ENCODE measurements at places on chromosomes 7 and 10. TPM values are rescaled to one million over a fixed set of nuclear protein-coding genes. Genes with fewer than 3 reads are reported as not detected.
A peak's percentile ranks its signal among the peaks of the same experiment; 100 is the strongest.

- no peak overlapping the region for H3K27ac ChIP-seq
- no peaks in the 10 kb centered on the region for H3K4me1 ChIP-seq
- peaks cover 2% of the 10 kb centered on the region for H3K27me3 ChIP-seq
- H3K36me3 ChIP-seq, result no peaks in the 10 kb centered on the region
Observed at GRCh38 chr10:94059178-94059883, 65.6 kb downstream of the PLCE1 start.

DNA sequence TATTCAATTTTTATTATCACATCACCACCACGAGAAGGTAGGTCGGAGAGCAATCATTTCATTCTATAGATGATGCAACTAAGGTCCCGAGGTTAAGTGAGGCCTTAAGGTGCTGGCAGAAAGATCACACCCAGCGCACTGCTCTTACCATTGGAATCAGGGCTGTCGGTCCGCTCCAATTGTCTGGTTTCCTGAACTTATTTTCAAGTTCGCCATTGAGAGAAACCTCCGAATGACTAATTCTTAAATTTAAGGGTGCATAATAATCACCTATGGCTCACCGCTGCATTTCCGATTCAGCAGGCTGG is 625 bp upstream of the GSTO2 start:
- peaks cover 49% of the 10 kb centered on the region for H3K4me1 ChIP-seq
- peak overlapping the region; percentile 96 for H3K27ac ChIP-seq
- H3K27me3 ChIP-seq, result peaks cover 4% of the 10 kb centered on the region

The IGFBP1 gene
- total RNA-seq, result not detected

The CALHM1 gene
- total RNA-seq, result not detected

GRCh38 chr10:12984165-12984747 is 17.3 kb downstream of the CCDC3 start:
- no peak overlapping the region for H3K4me3 ChIP-seq
- no peaks in the 10 kb centered on the region for H3K4me1 ChIP-seq
- no peaks in the 10 kb centered on the region for H3K36me3 ChIP-seq
- H3K27ac ChIP-seq, result no peak overlapping the region

The DIP2C gene
- total RNA-seq, result 1.6 TPM

The THSD7A gene
- total RNA-seq, result not detected

The CFAP46 gene
- not detected for total RNA-seq

GRCh38 chr7:73463966-73464365 is 30.4 kb downstream of the FZD9 start:
- H3K4me1 ChIP-seq, result no peaks in the 10 kb centered on the region
- no peak for DNase-seq
- H3K36me3 ChIP-seq, result peaks cover 48% of the 10 kb centered on the region

The FGL2 gene
- total RNA-seq, result 4.0 TPM

The LIPM gene
- total RNA-seq, result not detected

The TMEM130 gene
- 0.42 TPM for total RNA-seq

The AKR1C2 gene
- not detected for total RNA-seq

The ZNF736 gene
- total RNA-seq, result 21.3 TPM

DNA sequence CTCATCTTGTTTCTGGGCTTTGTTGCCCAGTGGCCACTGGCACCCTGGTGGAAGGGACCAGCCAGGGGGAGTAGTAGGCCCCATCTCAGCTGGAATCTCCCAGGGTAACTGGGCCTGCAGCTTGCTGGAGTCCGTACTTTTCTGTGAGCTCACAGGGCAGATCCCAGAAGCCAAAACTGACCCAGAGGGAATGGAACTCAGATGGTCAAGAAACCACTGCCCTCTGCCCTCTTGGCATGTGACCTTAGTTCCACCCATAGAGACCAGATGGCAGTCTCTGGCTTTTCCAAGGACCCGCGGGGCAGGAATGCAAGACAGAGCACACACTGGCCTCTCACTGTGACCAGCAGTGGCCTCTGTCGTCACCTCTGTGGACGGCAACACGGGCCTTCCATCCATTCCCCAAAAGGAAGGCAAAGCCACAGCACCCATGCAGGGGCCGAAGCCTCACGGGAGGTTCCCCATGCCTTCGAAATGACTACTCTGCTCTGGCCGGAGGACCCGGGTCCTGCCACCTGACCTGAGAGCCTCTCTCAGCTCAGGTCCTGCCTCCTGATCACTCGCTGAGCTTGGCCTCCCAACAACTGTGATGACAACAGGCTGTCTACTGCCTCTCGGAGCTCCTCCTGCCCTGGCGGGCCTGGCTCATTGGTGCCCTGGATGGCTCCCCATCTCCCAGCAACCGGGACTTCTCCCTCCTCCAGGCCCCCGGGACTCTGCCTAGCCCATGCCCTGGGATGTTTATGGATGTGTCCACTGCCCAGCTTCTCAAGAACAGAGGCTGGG is 29.9 kb downstream of the MYL10 start:
- no peak overlapping the region for H3K4me3 ChIP-seq
- no peaks in the 10 kb centered on the region for H3K27me3 ChIP-seq
- no peak for DNase-seq
- H3K4me1 ChIP-seq, result no peaks in the 10 kb centered on the region

- DNase-seq, result no peak
- no peak overlapping the region for H3K4me3 ChIP-seq
- H3K36me3 ChIP-seq, result peaks cover 2% of the 10 kb centered on the region
- no peak overlapping the region for H3K27ac ChIP-seq
- H3K27me3 ChIP-seq, result no peaks in the 10 kb centered on the region
Observed at GRCh38 chr10:119412244-119413092, 130.1 kb downstream of the RGS10 start.

The PTPRZ1 gene
- not detected for total RNA-seq

GRCh38 chr10:52146766-52147165 is 167.3 kb upstream of the DKK1 start:
- H3K27me3 ChIP-seq, result no peaks in the 10 kb centered on the region
- H3K4me1 ChIP-seq, result no peaks in the 10 kb centered on the region
- no peaks in the 10 kb centered on the region for H3K36me3 ChIP-seq
- H3K27ac ChIP-seq, result no peak overlapping the region
- H3K4me3 ChIP-seq, result no peak overlapping the region
- no peak for DNase-seq

DNA sequence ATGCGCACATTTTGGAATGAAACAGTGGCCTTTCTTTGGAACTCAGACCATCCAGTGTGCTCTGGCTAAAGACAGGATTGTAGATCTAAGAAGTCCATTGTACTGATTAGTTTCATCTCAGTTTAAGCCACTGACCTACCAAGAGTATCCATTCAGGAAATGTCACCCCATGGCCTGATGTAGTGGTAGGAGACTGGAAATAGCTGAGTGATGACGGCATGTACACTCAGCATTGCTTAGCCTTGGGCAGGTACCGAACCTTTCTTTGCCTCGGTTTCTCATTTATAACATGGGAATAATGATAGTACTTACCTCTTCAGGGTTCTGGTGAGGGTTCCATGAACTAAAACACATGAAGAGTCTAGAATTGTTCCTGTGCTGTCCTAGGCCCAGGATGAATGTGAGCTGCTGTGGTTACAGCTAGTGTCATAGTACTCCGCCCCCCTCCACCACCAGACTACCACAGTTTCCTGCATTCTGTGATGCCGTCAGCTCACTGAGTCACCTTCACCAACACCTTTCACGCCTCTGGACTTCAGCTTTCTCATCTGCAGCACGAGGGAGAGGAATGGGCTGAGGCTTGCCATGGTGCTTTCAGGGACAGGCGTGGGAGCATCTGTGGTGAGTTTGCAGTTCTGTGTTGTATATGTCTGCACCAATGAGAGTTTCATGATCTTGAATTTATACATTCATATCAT is 484.0 kb upstream of the GALNT17 start:
- H3K27ac ChIP-seq, result peak overlapping the region; percentile 31
- H3K4me3 ChIP-seq, result peak overlapping the region; percentile 0
- peaks cover 15% of the 10 kb centered on the region for H3K4me1 ChIP-seq
- H3K27me3 ChIP-seq, result peaks cover 14% of the 10 kb centered on the region

DNA sequence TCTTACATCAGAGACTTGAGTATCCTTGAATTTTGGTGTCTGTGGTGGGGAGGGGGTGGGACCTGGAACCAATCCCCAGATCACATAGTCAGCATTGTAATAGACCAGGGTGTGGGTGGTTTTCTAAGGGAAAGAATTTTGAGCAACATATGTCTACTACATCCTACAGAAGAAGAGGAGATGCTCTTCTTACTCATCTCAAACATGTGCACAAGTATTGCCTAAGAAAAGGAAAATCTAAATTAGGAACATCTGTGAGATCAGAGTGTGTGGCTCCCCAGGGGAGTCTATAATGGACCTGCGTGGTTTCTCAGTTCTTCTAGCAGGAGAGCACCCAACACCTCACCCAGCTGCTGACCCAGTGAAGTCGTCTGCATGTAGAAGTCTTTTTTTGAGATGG is 148.8 kb downstream of the CCDC3 start:
- no peaks in the 10 kb centered on the region for H3K4me1 ChIP-seq
- H3K27me3 ChIP-seq, result peaks cover 3% of the 10 kb centered on the region
- no peak overlapping the region for H3K4me3 ChIP-seq
- no peak overlapping the region for H3K27ac ChIP-seq
- H3K36me3 ChIP-seq, result no peaks in the 10 kb centered on the region
- no peak for DNase-seq

DNA sequence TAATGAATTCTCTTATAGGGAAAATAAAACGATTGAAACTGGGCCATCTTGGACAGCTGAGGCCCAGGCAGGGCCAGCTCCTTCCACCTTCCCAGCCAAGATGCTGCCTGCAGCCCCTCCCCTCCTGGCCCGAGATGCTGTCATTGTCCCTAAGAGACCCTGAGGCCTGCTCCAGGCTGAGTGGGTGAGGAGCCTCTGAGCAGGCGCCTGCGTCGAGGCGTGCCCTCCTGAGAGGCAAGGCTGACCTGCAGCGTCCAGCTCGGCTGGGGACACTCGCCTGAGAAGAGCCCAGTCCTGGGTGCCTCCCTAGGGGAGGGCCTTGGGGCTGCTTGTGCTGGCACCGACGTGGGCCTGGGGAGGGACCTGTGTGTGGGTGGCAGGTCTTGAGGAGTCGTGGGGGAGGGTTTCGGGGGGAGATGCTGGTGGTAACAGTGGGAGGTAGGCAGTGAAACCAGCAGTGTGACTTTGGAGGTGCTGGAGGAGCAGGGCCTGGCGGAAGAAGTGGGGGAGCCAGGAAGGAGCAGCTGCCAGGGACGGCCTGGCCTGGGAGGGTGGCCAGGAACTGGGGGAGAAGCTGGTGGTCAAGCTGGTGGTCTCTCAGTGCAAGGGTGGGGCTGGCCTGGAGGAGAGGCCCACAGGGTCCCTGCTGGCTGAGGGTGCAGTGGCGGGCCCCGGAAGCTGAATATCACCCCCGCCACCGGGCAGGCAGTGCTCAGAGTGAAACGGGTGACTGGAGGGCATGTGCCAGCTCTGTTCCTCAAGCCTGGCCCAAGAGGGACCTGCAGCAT is 7.9 kb downstream of the GPR146 start:
- peaks cover 25% of the 10 kb centered on the region for H3K4me1 ChIP-seq
- H3K36me3 ChIP-seq, result no peaks in the 10 kb centered on the region
- no peak for DNase-seq
- no peak overlapping the region for H3K27ac ChIP-seq
- no peaks in the 10 kb centered on the region for H3K27me3 ChIP-seq
- H3K4me3 ChIP-seq, result no peak overlapping the region

DNA sequence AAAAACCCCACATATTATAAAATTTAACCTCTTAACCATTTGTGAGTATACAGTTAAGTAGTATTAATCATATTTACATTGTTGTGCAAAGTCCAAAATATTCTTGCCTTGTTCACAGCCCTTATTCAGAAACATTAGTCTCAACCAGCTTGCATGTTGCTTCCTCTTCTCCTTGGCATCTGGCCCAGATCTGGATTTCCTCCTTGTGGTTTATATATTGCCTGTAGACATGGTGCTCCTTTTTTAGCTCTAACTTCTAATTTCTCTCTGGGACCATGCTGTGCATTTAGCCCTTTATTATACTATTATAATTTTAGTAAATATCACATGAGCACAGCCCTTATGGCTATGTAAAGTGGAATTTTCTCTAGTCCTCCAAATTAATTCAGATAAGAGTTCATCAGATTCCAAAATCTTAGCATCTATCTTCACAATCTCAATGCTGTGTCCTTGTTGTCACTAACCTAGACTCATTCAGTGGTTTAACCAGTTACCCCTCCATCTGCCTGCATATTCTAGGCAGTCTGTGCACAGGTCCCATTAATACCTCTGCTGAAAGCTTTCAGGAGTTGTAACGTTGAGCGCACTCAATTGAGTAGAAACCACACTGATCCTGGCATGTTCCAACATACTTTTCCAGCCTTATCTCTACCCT is 7.9 kb downstream of the CPED1 start:
- no peak overlapping the region for H3K27ac ChIP-seq
- DNase-seq, result no peak
- H3K36me3 ChIP-seq, result no peaks in the 10 kb centered on the region
- peaks cover 4% of the 10 kb centered on the region for H3K4me1 ChIP-seq
- H3K4me3 ChIP-seq, result no peak overlapping the region

DNA sequence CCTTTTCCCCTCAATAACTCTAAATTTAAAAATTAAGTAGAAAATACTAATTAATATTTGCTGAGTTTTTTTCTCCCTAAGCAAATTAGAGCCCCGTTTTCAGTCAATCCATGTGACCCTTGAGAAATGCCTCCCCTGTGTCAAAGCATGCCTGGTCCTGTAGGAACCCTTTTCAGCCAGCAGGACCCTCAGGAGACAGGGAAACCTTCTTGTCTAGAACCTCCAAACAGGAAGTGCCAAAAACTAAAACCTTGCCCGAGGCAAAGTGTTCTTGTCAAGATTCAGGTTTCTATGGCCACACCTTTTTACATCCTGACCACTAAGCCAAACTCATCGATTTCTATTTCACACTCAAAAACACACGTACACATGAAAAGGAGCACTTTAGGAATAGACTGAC is 60.1 kb upstream of the NFE2L3 start:
- peak overlapping the region; percentile 65 for H3K27ac ChIP-seq
- no peaks in the 10 kb centered on the region for H3K36me3 ChIP-seq
- no peaks in the 10 kb centered on the region for H3K27me3 ChIP-seq
- no peak for DNase-seq

DNA sequence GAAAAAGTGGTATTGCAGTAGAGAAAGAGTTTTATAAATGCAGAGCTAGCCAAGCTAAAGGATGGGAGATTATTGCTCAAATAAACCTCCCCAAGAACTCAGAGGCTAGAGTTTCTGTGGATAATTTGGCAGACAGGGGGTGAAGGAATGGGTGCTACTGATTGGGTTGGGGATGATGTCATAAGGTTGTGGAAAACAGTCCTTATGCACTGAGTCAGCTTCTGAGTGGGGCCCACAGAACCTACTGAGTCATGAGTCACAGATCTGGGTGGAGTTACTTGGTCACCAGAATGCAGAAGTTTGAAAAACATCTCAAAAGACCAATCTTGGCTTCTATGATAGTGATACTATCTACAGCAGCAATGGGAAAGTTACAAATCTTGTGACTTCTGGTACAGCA is 1146.7 kb downstream of the TYW1 start:
- no peak overlapping the region for H3K4me3 ChIP-seq
- no peak overlapping the region for H3K27ac ChIP-seq
- no peaks in the 10 kb centered on the region for H3K27me3 ChIP-seq
- H3K36me3 ChIP-seq, result no peaks in the 10 kb centered on the region
- H3K4me1 ChIP-seq, result no peaks in the 10 kb centered on the region

GRCh38 chr7:24908166-24908565 is 71.8 kb downstream of the OSBPL3 start:
- no peak overlapping the region for H3K27ac ChIP-seq
- H3K36me3 ChIP-seq, result peaks cover 23% of the 10 kb centered on the region
- no peak overlapping the region for H3K4me3 ChIP-seq
- H3K27me3 ChIP-seq, result no peaks in the 10 kb centered on the region
- peaks cover 50% of the 10 kb centered on the region for H3K4me1 ChIP-seq
- DNase-seq, result no peak

The CPA4 gene
- not detected for total RNA-seq

- DNase-seq, result no peak
- no peaks in the 10 kb centered on the region for H3K36me3 ChIP-seq
- H3K4me1 ChIP-seq, result no peaks in the 10 kb centered on the region
- H3K27me3 ChIP-seq, result no peaks in the 10 kb centered on the region
- no peak overlapping the region for H3K27ac ChIP-seq
Observed at GRCh38 chr10:115355162-115355760, 262.1 kb downstream of the ATRNL1 start.

All from activated T-helper 1 cell treated with anti-CD3 and anti-CD28 coated beads, Interleukin-12 subunit alpha, Interleukin-12 subunit beta, Interleukin-2, Interleukin-4 antibody, amounts not matched to agents 30 ng/mL and 10 ng/mL and 1 ng/mL, durations not matched to agents 14 hours and 24 hours and 36 hours (primary cell).